IPS DF 6.9 (cell line): ENCODE measurements at places on chromosomes 11 and 22.
A peak's percentile ranks its signal among the peaks of the same experiment; 100 is the strongest.

DNA sequence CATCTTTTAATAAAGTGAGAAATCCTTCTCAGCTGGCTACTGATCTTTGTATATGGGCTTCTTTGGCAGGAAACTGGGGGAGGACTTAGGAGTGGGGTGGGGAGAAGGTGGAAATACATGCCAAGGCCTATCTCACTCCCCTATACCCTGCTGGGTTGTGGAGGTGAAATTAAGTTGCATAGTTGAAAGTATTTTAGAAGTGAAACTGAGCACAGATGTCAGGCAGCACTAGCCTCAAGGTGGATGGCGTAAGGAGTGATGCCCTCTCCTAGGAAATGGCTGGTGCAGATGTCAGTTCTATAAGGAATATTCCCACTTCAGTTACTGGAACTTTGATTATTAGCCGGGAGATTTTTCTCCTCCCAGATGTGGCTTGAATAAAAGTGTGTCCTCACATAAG, 46.3 kb downstream of the NNMT start:
- no peak for DNase-seq

GRCh38 chr11:64667154-64667745, 55.7 kb downstream of the NRXN2 start:
- no peak for DNase-seq

- peak; percentile 58 for DNase-seq
Measured at GRCh38 chr11:83836883-83837654, 550.9 kb upstream of the CCDC90B start.

GRCh38 chr11:65479184-65480145, 19.4 kb upstream of the MALAT1 start:
- DNase-seq: no peak

GRCh38 chr11:27339941-27340340, 23.1 kb downstream of the CCDC34 start:
- DNase-seq: no peak

GRCh38 chr11:22567759-22568158, 57.9 kb downstream of the FANCF start:
- no peak for DNase-seq

GRCh38 chr11:30876663-30877396, 290.7 kb upstream of the MPPED2 start:
- DNase-seq: no peak

- DNase-seq: no peak
Measured at GRCh38 chr11:59401262-59401552, 25.0 kb downstream of the OR5A2 start.

- no peak for DNase-seq
Measured at GRCh38 chr11:106021181-106021966, 666 bp downstream of the MSANTD4 start.

DNA sequence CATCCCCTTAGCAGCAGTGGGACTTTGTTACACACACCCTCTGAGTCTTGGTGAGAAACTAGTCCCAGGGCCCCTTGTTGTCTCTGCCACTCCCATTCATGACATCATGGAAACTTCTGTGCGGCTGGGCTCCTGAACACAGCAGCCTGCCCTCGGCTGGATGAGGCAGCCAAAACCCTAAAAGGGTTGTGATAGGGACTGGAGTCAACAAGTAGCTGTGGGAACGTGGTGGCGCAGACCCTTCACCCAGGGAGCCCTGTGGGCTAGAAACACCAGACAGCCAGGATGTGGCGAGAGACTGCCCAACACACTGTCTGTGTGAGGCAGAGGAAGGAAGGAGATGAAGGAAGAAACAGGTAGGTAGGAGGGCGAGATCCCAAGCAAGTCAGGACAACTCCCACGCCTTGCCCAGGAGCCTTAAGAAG, 3.9 kb downstream of the CD3D start:
- DNase-seq: no peak

DNA sequence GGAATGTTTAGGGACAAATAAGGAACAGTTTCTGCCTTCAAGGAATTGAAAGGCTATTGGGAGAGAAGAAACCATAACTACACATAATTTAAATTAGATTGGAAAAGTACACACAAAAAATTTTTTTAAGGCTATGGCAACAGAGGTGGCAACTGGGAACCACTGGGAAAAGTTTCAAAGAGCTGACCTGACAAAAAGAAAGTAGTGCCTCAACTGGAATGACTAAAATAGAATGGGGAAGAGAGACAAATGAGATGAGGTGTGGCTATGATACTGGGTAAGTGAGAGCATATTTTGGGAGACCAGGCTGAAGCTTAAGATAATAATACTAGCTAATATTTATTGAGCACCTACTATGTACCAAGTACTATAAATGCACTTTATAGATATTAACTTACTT, 2.9 kb upstream of the AKIP1 start:
- no peak for DNase-seq

- DNase-seq: no peak
Measured at GRCh38 chr11:32991427-32991826, 24.3 kb upstream of the DEPDC7 start.

- no peak for DNase-seq
Measured at GRCh38 chr11:129595038-129595962, 219.7 kb downstream of the BARX2 start.

GRCh38 chr11:11537372-11537771, 84.4 kb downstream of the GALNT18 start:
- no peak for DNase-seq

- DNase-seq: no peak
Measured at GRCh38 chr22:35334004-35334403, 34.3 kb downstream of the TOM1 start.

GRCh38 chr11:19978668-19979518, 181.4 kb downstream of the DBX1 start:
- no peak for DNase-seq

DNA sequence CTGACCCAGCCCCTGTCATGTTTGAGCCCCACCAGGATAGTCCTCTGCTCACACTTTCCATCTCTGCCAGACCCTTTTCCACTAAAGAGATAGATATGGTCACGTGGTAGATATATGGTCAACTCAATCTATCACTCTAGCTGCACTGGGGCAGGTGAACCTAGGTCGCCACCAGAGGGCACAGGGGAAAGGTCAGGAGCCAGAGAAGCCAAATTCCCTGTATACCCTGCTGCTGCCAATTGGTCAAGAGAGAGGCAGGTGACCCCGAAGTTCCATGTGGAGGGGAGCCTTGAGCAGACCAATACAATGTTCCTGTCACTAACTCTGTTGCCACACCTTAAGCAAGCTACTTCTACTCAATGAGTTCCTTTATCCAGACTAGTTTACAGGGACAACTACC, 101.1 kb upstream of the GALNT18 start:
- DNase-seq: no peak

DNA sequence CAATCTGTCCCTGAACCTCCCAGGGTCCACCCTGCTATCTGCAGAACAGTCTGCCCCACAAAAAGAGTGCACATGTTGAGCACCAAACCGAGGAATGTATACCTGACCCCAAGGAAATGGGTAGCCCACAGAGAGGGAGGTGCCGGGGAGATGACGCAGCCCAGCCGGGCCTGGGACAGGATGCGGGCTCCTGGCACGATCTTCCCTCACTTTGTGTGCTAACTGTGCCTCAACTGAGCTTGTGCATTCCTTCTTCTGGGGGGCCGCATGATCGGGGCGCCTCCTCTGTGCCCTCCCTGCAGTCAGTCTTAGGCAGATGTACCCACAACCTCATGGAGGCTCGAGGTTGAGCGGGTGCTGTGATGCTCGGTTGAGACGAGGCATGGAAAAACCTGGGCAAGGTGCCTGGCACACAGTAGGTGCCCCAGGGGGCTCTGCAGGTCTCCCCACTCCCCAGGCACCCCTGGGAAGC, 2.4 kb downstream of the GAS2L1 start:
- no peak for DNase-seq

GRCh38 chr11:75205564-75206020, 35.0 kb upstream of the TPBGL start:
- DNase-seq: no peak

GRCh38 chr22:27416511-27417420, 384.8 kb downstream of the MN1 start:
- peak; percentile 37 for DNase-seq

DNA sequence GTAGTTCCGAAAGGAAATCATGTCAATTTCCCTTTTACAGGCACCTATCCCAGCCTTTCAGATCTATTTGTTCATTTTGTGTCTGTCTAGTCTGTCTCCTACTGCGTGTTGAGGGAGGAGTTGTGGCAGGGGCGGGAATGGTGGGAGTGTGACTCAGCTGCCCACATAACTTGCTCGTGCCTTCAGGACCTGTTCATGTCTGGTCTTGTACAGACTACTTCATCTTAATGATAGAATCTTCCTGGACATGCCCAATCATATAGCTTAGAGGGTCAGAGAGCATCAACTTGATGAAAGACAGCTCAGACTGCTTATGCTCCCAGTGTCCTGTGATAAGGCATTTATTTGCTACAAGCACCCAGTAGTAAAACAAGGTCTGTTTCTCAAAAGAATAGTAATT, 61.0 kb upstream of the BIRC3 start:
- no peak for DNase-seq

DNA sequence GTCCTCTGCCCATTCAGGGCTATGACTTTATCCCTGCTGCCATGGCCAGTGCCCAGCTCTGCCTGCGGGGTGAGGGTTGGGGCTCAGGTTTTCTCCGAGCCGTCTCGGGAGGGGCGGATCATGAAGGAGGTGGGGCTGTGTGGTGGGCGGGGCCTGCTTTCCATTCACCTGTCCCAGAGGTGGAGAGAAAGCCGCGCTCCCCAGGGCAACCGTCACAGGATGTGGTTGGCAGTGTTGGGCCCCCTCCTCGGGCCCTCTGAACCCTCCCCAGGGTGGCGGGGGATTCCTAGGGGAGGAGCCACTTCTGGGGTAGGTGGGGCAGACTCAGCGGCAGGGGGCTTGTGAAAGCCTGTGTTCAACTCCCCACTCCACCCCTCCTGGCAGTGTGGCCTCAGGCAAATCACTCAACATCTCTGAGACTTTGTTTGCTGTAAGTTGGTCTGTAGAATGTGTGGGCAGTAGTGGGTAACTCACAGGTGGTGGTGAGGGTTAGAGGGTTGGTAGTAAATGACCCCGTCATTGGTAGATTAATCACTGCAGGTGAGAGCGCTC, 50.3 kb downstream of the CD6 start:
- DNase-seq: peak; percentile 35

- DNase-seq: no peak
Measured at GRCh38 chr11:61023966-61024295, 52.5 kb downstream of the CD6 start.

- DNase-seq: no peak
Measured at GRCh38 chr11:113549611-113550578, 74.7 kb upstream of the DRD2 start.

DNA sequence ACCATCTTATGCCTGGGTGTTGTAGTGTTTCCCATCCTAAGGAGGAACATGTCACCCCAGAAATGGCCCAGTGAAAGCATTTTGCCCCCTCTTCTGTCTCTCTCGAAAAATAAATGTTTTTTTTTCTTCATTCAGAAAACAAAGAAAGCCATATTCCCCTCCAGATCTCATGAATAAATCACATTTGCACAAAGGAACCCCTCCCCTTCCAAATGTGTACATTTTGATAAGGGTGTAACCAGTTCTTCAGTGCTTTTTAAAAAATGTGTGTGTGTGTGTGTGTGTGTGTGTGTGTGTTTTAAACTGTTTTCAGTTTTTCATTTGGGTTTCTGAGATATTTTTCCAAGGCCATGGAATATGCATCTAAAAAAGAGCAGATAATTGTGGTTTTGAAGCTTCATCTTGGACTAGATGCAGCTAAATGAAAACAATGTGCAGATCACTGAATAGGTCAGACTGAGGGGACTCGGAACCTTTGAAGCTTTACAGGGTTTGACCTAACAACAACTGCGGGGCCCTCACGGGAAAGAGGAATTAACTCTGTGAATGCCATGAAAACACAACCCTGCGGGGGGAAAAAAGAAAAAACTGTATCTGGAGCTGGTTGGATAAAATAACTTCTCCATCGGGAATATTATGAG, 76.4 kb downstream of the YAP1 start:
- DNase-seq: no peak

- no peak for DNase-seq
Measured at GRCh38 chr22:20423906-20424551, 13.6 kb downstream of the SCARF2 start.

- DNase-seq: no peak
Measured at GRCh38 chr11:90803831-90804230, 581.0 kb upstream of the CHORDC1 start.

DNA sequence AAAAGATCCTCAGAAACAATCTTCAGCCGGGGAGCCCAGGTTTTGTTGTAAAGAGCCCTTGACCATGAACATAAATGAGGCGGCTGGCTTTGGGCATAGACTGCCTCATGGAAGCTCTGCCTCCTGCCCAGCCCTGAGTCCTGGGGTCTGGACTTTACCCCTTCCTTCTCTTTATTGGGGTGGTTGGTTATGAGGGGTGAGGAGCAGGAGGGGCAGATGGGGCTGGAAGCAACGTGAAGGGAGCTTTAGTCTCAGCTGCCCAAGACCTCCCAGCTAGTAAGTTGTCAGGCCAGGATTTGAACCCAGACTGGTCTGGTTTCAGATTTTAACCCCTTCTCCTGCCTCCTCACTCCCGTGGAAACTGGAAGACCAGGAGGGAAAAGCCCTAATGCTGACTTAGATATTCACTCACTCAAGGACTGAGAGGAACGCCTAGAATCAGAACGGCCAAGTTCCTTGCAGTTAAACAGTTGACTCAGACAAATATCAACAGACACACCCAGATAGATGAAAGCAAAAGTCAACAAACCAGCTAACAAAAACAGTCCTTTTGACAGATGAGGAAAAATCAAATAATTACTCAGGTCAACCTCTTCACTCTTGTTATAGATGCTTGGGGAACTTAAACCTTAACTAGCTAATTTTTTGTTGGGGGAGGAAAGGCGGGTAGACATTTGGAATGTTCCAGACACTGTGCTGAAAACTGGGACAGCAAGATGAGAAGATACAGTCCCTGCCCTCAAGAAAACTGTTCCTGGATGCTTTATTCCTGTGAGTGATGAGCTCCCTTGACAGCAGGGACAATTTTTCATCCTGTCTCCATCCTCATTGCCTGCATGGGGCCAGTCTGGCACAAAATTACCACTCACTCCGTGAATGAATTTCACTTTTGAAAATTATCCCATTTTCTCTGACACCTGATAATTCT, 20.8 kb upstream of the ARRB1 start:
- DNase-seq: no peak

DNA sequence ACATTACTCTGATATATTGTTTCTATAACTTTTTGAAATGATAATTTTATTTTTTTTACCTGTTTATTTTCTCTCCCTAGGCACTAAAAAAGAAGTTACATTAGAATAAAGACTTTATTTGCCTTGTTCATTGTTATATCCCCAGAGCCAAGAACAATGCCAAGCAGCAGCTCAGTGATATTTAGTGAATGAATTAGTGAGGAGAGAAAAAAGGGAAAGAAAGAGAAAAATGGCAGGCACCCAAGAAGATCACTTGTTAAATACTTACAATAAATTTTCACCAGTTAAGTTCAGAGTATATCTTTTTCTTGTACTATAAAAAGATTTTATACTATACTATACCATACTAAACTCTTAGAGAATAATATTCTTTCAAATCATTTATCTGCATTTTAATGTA, 13.3 kb upstream of the ANO5 start:
- no peak for DNase-seq

- no peak for DNase-seq
Measured at GRCh38 chr11:94295534-94295933, 8.8 kb upstream of the IZUMO1R start.
